Astrocyte (in vitro differentiated cells and primary cell): ENCODE measurements at places on chromosomes 2 and 18. TPM values are rescaled to one million over a fixed set of nuclear protein-coding genes. Genes with fewer than 3 reads are reported as not detected.

TEX44 gene
- total RNA-seq = not detected in 2 replicates

OR6B2 gene
- total RNA-seq = not detected in 2 replicates

AP1S3 gene
- total RNA-seq = 11.1 and 14.3 TPM in 2 replicates

DCDC2C gene
- total RNA-seq = not detected in 2 replicates

KLF7 gene
- 76.5 and 81.2 TPM in 2 replicates for total RNA-seq

CCDC148 gene
- total RNA-seq = 1.4 and 2.4 TPM in 2 replicates

DSEL gene
- 15.9 and 16.5 TPM in 2 replicates for total RNA-seq

PXDN gene
- 417 and 467 TPM in 2 replicates for total RNA-seq

SERPINB10 gene
- total RNA-seq = not detected in 2 replicates

SERPINB4 gene
- total RNA-seq = not detected in 2 replicates

SERPINB7 gene
- total RNA-seq = 11.3 and 18.0 TPM in 2 replicates

IL1F10 gene
- not detected in 2 replicates for total RNA-seq

ACTR1B gene
- 35.6 and 36.2 TPM in 2 replicates for total RNA-seq

TMEFF2 gene
- total RNA-seq = 0.26 and 0.41 TPM in 2 replicates

GRCh38 chr18:21073180-21073579 is 38.4 kb downstream of the ROCK1 start:
- DNase-seq = no peak

GRCh38 chr2:201269764-201270163 is 9.4 kb downstream of the CASP8 start:
- no peak for DNase-seq

GRCh38 chr2:146189541-146189940 is 1655.3 kb upstream of the ACVR2A start:
- no peak for DNase-seq

GRCh38 chr2:26086779-26087178 is 52.9 kb downstream of the RAB10 start:
- DNase-seq = no peak

DNA sequence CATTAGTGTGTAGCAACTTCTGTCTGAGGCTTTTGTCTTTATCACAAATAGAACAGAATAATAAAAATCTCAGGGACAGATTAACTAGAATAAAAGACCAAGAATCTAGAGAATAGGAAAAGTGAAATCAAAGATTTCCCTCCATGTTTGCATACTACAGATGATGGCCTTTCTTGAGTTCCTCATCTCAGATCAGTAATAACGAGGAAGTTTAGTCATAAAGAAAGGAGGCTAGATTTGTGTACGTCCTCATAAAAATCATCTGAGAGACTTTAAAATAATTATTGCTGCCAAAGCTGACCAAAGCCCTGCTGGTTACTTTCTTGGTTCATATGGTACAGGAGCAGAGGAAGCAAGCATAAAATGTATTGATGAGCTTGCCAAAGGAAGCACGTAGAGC is 117.3 kb downstream of the MIB1 start:
- DNase-seq = no peak

DNA sequence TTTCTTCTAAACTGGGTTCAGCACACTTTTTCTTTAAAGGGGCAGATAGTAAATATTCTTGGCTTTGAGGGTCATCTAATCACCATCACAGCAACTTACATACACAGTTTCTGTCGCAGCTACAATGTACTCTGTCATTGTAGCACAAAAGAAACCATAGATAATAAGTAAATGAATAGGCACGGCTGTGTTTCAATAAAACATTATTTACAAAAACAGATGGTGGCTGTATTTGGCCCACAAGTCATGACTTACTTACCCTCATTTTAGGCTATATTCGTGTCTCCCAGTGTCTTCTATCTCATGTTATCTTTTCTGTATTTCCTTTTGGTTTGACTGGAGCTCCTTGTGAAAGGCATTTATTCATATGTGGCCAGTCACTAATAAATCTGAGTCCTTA is 168.3 kb downstream of the MAP2 start:
- no peak for DNase-seq

DNA sequence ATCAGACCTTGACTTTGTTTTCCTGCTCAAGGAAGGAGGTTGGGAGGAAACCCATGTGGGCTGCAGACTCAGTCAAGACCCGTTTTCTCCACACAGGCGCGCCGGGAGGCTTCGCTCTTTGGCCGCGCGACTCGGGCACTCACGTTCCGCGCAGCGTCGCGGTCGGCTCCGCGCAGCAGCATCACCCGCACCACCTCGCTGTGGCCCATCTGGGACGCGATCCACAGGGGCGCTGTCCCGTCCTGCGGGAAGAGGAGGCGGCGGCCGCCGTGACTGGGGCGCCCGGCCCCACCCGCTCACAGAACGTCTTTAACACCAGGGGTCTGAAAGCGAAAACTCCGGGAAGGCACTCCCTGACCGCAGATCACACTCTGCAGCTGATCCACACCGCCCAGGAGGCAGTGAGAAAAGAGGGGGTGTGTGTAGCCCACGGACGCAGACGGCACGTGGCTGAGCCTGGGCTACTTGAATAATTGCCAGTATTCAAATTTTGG is 33.1 kb upstream of the NPC1 start:
- peak; percentile 30 for DNase-seq

DNA sequence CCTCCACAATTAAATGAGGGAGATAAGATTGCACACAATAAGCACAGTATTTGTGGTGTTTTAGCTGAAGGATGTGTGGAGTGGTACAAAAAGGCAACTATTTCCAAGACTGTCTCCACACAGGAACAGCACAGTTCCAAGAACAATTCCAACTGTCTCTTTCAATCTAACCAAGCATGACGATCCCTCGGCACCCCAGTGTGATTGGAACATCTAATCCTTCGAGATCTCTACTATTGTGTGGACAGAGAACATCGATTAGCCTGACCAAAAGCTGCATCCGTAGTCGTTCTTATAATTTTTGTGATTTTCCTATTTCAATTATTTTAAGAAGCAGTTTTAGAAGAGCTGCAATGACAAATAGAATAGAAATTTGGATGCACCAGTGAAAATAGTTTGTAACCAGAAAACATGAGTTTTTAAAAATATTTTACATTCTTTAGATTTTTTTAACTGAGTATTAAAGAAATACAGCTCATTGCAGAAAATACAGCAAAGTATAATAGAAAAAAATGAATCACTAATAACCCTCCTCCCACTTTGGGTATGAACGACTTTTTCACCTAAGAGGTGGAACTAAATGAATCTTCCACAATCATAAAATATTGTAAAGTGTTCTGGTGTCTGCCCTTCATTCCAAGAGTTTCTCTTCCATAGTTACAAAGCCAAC is 76.4 kb upstream of the CABLES1 start:
- no peak for DNase-seq

- DNase-seq = peak; percentile 26
These were observed 81.0 kb downstream of the TAF4B start for GRCh38 chr18:26307161-26307773.

DNA sequence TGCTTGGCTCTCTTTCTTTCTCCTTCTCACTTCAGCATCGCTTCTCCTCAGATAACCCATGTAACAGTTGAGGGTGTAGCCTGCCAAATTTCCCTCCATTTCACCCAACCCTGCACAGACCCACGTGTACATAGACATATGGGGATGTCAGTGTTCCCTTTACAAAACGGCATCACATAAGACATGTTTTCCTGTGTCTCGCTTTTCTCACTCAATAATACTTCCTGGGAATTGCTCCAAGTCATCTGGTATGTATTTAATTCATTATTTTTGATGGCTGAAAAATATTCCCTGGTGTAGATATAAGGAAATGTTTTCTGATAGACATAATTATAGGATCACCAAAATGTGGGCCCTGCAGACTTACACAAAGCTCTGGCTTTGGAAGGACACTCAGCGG is 176.8 kb downstream of the LOXHD1 start:
- DNase-seq = no peak

DNA sequence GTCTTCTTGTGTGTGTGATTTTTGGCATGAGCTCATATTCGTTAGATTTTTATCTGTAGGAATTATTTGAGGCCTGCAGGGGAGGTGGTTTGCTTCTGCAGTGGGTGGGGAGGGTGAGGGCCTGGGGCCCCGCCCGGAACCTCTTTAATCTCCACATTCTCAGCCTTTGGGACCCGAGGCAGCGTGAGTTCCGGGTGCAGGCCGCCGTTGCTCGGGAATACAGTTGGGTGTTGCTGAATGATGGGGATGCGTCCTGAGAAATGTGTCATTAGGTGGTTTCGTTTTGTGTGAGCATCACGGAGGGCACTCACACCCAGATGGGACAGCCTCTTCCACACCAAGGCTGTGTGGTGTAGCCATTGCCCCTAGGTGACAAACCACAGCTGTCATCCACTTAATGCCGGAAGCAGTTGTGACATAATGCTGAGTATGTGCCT is 13.7 kb upstream of the GAL3ST2 start:
- DNase-seq = no peak

GRCh38 chr2:112195167-112195766 is 57.1 kb downstream of the FBLN7 start:
- DNase-seq = no peak

DNA sequence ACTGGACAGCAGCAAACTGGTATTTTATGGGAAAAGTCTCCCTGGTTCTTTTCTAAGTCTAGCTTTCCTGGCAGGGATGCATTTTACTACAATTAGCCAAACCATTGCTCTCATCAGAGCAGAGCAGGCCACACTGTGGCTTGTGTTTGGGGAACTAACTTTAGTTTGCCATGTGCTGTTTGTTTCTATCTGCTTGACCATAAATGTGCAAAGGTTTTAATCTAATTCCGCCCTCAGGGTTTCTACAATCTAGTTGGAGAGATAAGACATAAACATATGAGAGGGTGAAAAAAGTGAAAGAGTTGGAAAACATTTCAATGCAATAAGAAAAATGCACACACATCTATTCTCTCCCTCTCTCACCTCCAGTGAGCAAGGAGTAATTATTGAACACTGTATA is 86.9 kb upstream of the MAPK4 start:
- DNase-seq = no peak

GRCh38 chr2:240505910-240506309 is 51.9 kb downstream of the ANKMY1 start:
- no peak for DNase-seq

- no peak for DNase-seq
These were observed 10.8 kb downstream of the SIX3 start for GRCh38 chr2:44952143-44952805.

DNA sequence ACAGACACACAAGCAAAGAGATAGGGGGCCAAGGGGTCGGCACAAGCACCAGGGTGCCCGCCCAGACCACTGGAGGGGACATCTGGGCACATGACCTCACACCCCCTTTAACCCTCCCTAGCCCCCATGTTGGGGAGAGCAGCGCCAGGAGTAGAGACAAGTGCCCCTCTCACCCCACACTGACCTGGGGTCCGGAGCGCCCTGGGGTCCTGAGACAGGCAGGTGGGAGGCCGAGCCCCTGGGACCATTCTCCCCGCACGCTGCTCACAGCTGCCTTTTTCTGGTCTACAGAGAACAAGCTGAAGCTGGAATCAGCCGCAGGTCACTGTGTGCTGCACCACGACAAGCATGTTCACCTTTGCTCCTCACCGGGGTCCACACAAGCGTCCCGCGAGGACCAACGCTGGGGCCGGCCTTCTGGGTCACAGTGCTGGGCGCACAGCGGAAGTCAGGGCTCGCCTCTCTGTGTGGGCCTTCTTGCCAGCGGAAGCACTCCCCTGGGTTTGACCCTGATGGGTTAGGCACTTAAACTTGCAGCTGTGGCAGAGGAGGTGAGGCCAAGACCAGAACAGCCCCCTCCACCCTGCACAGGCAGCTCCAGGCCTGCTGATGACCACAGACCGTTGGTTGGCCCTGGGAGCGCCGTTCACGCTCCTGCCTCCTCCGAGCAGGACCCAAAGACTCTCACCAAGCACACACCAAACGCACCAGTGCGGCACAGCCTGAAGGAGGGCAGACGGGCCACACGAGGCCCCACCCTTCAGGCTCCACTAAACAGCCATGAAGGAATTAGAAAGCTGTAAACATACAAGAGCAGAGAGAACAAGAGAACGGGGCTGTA is 275.3 kb downstream of the EIPR1 start:
- no peak for DNase-seq

- DNase-seq = no peak
These were observed 66.4 kb downstream of the NEDD4L start for GRCh38 chr18:58110398-58110797.
